Omental fat pad (tissue), 4 donors: ENCODE measurements at places on chromosomes 16 and 17.

- DNase-seq, result no peak
Measured at GRCh38 chr16:73059779-73060615, 12.1 kb upstream of the ZFHX3 start.

DNA sequence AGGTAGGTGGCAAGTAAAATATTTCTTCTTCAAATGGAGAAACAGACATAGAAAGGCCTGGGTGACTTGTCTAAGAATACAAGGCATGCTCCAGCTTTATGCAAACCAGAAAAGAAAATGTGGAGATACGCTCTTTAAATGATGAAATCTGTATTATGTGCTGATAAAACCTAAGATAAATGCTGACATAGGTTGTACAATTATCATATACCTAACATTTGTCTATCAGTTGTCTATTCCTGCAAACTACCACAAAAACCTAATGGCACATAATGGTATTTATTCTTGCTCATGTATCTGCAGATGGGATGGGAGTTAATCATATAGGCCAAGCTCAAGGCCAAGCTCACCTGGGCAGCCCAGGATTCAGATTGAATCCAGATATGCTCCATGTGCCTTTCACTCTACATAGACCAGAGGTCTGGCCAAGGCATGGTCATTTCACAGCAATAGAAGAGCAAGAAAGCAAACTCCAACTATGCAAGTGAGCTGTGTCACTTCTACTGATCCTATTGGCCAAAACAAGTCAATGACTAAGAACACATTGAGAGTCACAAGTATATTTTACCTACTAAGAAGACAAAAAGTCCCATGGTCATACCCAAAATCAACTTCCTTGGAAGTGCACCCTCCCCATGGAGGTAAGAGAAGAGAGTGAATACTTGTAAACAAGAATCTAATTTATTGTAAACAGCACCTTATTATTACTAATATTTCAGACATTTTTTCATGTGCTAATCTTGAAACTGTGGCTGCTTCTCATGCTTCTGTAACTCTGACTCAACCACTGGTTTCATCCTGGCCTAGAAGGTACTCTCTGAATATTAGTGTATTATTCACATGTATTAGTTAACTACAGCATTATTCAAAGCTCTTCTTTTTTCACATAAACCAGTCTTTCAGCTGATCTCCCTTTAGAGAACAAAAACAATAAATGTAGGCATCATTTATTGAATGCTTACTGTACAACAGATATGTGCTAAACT lies 270.7 kb upstream of the SOX9 start:
- DNase-seq, result no peak

- DNase-seq, result no peak
Measured at GRCh38 chr17:42775534-42776098, 2.4 kb downstream of the VPS25 start.

DNA sequence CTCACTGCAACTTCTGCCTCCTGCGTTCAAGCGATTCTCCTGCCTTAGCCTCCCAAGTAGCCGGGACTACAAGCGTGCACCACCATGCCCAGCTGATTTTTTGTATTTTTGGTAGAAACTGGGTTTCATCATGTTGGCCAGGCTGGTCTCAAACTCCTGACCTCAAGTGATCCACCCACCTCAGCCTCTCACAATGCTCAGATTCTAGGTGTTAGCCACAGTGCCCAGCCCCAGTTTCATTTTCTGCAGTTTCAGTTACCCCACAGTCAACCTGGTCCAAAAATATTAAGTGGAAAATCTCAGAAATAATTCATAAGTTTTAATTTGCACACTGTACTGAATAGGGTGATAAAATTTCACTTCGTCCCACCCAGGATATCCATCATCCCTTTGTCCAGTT lies 28.7 kb downstream of the KNOP1 start:
- no peak for DNase-seq

DNA sequence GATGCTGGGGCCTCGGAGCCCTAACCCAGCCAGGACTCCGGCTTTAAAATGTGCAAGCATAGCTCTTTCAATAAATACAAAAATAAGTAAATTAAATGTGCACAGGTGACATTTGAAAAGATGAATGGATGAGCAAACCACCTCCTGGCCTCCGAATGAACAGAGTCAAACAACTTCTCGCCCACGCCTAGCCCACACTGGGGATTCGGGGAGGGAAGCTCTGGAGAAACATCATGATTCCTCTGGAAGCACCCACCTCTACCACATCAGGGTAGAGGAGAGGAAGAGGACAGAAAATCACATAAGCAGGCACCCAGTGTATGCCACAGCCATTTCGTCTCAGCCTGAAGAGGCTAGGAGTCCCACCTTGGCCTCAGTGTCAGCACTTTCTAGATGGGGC lies 105.8 kb downstream of the SDK2 start:
- DNase-seq, result no peak

DNA sequence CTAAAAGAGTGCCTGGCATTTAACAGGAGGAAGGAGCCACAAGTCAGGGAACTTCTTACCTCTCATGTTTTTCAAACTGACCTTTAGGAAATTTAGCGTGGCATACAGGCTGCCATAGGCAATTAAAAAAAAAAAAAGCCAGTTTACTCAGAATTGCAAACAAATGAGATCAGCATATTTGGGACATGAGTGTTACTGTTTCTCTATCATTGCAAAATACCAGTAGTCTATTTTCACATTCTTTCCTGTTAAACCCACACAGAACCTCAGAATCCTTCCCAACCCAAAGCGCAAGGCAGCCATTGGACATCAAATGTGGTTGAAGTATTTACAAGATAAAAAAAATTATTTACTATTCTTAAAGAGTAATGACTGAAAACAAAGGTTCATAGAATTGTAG lies 366.4 kb upstream of the DYNLRB2 start:
- DNase-seq, result no peak
